Renal cortical epithelial cell (primary cell): ENCODE measurements at places on chromosomes 12 and 14.

GRCh38 chr14:50944647-50945413, 547 bp upstream of the PYGL start:
- DNase-seq: peak; percentile 63

- peak; percentile 23 for DNase-seq
Measured at GRCh38 chr14:39267608-39268005, 33.9 kb downstream of the MIA2 start.

DNA sequence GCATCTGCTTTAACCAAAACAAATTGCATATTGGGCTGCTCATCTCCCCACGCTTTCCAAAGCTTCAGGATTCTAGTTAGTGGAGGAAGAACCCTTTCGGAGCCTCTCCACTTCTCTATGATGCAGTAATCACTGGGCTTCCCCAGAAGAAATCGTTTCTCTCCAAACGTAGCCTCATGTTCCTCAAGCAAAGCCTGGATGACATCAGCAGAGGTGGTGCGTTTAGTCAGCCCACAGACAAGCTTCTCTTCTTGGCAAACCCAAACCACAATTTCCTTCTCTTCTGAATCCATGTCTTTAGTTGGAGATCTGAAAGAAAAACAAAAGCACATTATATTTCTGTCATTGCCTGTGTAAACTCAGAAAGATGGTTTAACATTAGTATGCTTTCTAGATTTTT, 30.6 kb downstream of the RASSF9 start:
- DNase-seq: no peak

GRCh38 chr14:67265131-67265530, 23.9 kb downstream of the PALS1 start:
- no peak for DNase-seq

- DNase-seq: no peak
Measured at GRCh38 chr12:116713527-116713926, 24.3 kb downstream of the SPRING1 start.

- DNase-seq: no peak
Measured at GRCh38 chr14:90791486-90791885, 24.7 kb downstream of the TTC7B start.

- no peak for DNase-seq
Measured at GRCh38 chr12:116693286-116694227, 44.3 kb downstream of the SPRING1 start.

GRCh38 chr12:31589598-31589903, 1.4 kb downstream of the DENND5B start:
- DNase-seq: no peak

- DNase-seq: peak; percentile 86
Measured at GRCh38 chr12:82057770-82058169, 298.6 kb upstream of the PPFIA2 start.

GRCh38 chr14:79986251-79986650, 225.1 kb downstream of the DIO2 start:
- DNase-seq: no peak

DNA sequence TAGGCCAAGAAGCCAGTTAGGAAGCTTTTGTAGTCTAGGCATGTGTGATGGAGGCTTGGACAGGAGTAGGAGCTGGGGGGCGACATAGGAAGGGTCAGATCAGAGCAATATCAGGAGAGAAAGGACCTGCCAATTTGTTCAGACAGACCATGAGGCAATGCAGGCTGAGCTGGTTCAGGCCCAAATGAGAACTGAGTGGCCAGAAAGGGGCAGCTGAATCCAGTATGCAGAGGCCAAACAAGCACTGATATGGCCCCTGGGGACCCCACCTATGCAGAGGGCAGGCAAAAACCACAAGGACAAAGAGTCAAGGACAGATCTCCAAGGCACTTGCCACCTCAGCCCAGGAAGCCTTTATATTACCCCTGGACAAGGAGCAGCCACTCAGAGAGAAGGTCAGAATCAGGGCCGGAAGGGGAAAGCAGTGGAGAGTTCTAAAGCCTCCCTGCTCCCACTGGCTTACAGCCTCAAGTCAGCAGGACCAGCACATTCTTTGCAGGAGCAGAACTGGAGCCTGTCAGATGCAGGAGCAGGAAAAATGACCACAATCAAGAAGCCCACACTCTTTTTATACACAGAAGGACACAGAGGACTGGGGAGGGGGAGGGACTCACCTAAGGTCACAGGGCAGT, 37.2 kb downstream of the CLMN start:
- no peak for DNase-seq

- no peak for DNase-seq
Measured at GRCh38 chr14:31380106-31380505, 40.2 kb downstream of the HEATR5A start.

DNA sequence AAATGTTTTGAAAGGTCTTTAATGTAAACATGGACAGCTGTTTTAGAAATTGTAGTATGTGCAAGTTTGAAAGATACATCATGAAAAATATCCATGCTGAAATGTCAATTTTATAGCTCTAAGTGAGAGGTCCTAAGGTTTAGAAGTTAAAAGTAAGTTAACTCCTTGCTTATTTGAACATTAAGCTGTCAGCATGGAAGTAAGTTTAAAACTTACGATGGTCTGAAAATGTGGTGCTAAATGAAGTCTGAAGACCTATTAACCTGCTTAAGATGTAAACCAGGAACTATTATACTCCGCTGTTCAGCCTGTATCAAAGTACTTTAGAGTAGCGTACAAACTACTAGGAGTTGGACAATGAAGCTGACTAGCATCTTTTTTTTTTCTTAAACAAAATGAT, 1082.4 kb downstream of the TMTC2 start:
- DNase-seq: no peak

- DNase-seq: no peak
Measured at GRCh38 chr12:57604992-57605810, 577 bp downstream of the DTX3 start.

DNA sequence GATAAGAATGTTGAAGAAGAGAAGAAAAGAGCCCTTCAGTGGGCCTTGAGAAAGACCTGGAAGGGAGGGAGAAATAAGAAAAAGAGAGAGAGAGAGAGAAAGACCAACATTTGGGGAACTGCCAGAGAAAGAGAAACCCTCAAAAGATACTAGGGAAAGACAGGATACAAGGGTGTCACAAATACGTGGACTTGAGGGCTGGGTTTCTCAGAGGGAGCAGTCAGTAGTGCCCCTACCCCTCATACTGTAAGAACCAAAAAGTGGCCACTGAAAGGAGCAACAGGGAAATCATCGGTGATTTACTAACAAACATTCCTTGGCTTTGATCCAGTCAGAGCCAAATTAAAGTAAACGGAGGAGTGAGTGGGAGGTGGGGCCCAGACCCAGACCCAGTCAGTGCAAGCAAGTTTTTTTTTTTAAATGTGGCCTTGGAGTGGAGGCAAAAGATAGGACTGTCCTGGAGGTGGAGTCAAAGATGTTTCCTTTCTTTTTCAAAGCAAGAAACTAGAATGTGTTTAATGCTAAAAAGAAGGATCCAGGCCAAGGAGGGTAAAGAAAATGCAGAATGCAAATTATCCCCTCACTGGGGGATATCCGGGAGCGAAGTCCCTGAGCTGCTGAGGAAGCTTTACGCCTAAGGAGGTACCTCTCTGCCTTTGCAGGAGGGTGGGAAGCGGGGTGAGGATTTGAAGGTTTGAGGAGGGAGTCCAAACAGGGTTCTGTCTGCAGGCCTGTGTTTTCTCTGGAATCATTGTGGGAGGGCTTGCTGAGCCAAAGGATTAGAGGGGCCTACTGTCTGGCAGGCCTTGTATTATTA, 143.5 kb upstream of the AMIGO2 start:
- DNase-seq: no peak
